ENCODE measurements at places on chromosomes 1 and 21. TPM values are rescaled to one million over a fixed set of nuclear protein-coding genes. Genes with fewer than 3 reads are reported as not detected.

GRCh38 chr1:35243691-35244090, 24.8 kb upstream of the ZMYM4 start:
- no peak for DNase-seq

GRCh38 chr1:25425098-25426085, 4.8 kb upstream of the RHCE start:
- no peak for DNase-seq

GRCh38 chr1:198463709-198464108, 76.8 kb downstream of the ATP6V1G3 start:
- no peak for DNase-seq

The TSTD1 gene
- 23.6 TPM for polyA plus RNA-seq

The LIN28A gene
- not detected for polyA plus RNA-seq

The AADACL3 gene
- not detected for polyA plus RNA-seq
